ENCODE measurements at places on chromosomes 7 and 10.

DNA sequence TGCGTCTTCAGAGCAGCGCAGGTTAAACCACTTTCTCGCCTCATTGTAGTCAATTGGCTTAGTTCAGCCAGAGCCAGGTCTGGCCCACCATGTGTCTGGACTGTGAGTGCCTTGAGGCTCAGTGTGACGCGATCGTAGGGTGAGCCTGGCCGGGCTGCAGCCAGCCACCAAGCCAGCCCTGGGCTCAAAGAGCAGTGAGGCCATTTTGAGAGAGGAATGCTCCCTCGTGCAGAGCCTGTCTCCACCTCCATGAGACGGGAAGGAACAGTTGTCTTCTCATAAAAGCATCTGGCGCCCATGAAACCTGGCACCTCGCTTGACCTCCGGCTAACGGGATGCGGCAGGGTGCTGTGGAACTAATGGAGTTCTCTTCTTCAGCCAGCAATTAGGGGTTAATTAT lies 34.5 kb downstream of the LHPP start:
- peaks cover 4% of the 10 kb centered on the region for H3K36me3 ChIP-seq
- no peak for DNase-seq
- H3K27ac ChIP-seq = no peak overlapping the region
- no peaks in the 10 kb centered on the region for H3K27me3 ChIP-seq

DNA sequence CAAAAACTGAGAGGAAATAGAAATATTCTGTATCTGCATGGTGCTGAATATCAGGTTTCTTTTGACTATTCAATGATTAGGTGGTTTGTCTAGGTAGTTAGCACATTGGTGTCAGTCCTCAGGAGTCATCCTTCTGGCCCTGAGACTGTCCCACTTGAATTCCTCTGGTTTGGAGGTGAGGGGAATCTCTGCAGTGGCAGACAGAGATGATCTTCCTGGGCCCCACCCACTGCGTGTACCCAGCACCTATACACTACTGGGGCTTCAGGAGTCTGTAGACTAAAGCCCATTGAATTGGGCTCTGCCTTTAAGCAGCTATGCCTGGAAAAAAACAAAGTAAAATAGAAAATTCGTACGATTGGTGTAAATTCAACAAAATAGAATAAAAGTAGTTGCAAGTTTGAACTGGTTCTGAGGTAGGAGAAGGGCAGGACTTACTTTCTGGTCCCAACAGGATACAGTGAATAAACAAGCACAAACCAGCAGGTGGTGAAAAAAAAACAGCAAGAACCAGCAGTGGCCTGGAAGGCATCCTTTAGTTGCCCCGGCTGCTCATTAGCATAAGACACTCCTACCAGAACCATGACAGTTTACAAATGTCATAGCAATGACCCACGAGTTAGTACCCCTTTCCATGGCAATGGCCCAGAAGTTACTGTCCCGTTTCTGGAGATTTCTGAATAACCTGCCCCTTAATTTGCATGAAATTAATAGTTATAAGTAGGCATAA lies 1.7 kb downstream of the LIPM start:
- no peak overlapping the region for H3K4me3 ChIP-seq
- no peaks in the 10 kb centered on the region for H3K36me3 ChIP-seq
- DNase-seq = no peak
- H3K27ac ChIP-seq = no peak overlapping the region
- no peaks in the 10 kb centered on the region for H3K27me3 ChIP-seq
- H3K4me1 ChIP-seq = peaks cover 3% of the 10 kb centered on the region

DNA sequence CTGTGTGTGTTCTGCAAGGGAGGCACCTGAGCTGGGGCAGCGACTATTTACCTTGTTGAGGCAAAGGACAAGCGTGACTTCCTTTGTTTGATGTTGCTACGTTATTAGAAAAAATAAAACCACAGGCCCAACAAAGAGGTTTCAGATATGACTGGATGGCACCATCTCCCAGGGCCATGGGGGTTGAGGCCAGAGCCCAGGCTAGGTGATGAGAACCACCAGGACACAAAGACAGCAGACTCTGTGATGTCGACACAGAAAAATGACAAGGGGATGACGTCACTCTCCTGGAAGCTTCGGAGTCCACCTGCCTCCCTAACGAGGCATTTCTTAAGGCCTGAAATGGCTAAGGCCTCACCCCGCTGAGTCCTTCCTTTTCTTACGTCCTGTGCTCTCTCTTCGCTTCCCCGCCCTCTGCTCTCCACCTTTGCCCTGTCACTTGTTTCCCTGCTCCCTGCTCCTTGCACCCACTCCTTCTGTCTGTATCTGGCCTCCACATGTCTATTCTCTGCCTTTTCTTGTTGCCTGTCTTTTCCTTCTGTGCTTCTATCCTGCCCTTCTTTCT lies 83.0 kb upstream of the ADRB1 start:
- H3K4me1 ChIP-seq = no peaks in the 10 kb centered on the region
- no peaks in the 10 kb centered on the region for H3K27me3 ChIP-seq
- H3K27ac ChIP-seq = no peak overlapping the region

DNA sequence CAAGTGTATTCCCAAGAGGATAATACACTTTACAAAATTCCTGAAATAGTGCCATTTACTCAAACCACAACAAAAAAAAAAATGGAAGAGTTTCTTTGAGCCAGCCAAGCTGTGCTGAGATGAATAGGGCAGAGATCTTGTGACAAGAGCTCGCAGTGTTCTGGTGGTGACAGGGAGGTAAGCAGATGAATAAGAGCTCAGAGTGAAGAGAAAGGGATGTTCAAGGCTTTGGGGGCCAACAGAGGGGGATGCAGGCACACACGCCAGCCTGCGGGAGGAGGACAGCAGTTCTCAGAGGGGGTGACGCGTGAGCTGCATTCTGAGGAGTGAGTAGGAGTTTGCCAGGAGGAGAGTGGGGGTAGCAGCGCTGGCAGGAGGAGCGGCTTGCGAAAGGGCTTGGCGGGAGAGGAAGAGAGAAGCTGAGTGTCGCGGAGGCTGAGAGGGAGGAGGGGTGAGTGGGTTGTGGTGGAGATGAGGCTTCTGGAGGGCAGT lies 194.4 kb upstream of the IMMP2L start:
- no peak overlapping the region for H3K27ac ChIP-seq
- H3K4me1 ChIP-seq = no peaks in the 10 kb centered on the region
- H3K27me3 ChIP-seq = no peaks in the 10 kb centered on the region
- DNase-seq = no peak
- H3K4me3 ChIP-seq = no peak overlapping the region

Data from H1 (cell line).